Kidney (tissue), 22 donors: ENCODE measurements at places on chromosomes 16 and 17. TPM values are rescaled to one million over a fixed set of nuclear protein-coding genes. Genes with fewer than 3 reads are reported as not detected.
A peak's percentile ranks its signal among the peaks of the same experiment; 100 is the strongest.

GRCh38 chr16:51244887-51245657, 94.0 kb upstream of the SALL1 start:
- no peaks in the 10 kb centered on the region for H3K36me3 ChIP-seq
- no peak for DNase-seq
- H3K27me3 ChIP-seq = no peaks in the 10 kb centered on the region
- H3K4me3 ChIP-seq = no peak overlapping the region

DNA sequence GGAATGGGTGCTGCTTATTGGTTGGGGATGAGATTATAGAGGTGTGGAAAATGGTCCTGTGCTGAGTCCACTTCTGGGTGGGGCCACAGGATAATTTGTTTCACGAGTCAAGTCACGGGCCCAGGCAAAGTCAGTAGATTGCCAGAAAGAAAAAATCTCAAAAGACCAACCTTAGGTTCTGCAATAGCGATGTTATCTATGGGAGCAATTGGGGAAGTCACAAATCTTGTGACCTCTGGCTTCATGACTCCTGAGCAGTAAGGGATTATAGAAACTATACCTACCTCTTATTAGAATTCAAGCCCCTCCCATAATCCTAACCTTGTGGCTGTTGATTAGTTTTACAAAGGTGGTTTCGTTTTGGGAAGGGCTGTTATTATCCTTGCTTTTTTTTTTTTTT, 31.4 kb downstream of the WWP2 start:
- peaks cover 3% of the 10 kb centered on the region for H3K4me1 ChIP-seq
- H3K27ac ChIP-seq = no peak overlapping the region

- H3K36me3 ChIP-seq = no peaks in the 10 kb centered on the region
- H3K27ac ChIP-seq = peak overlapping the region; percentile 54
- H3K4me3 ChIP-seq = no peak overlapping the region
- DNase-seq = peak; percentile 65
- H3K4me1 ChIP-seq = peaks cover 6% of the 10 kb centered on the region
- no peaks in the 10 kb centered on the region for H3K27me3 ChIP-seq
Observed at GRCh38 chr16:48444574-48444973, 59.4 kb upstream of the SIAH1 start.

DNA sequence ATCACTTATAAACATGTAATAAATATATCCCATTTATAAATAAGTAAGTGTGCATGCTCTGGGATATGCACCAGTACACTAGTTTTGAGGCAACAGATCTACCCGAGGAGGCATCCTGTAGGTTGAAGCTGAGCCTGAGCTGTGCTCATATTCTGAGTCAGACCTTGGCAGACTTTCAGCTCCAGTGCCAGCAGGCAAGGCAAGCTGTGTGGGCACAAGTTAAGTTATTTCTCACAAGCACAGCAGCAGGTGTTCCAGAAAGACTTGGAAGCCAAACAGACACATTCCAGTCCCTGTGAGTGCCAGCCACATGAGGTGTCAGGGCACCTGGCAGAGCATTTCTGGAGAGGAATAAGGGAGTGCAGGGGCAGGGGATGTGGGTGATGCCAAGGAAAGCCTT, 1.3 kb upstream of the CLEC19A start:
- no peak overlapping the region for H3K4me3 ChIP-seq
- H3K4me1 ChIP-seq = no peaks in the 10 kb centered on the region
- H3K36me3 ChIP-seq = no peaks in the 10 kb centered on the region
- H3K27ac ChIP-seq = no peak overlapping the region
- no peak for DNase-seq

- H3K27me3 ChIP-seq = no peaks in the 10 kb centered on the region
- H3K27ac ChIP-seq = no peak overlapping the region
- H3K36me3 ChIP-seq = no peaks in the 10 kb centered on the region
- H3K4me1 ChIP-seq = no peaks in the 10 kb centered on the region
Observed at GRCh38 chr16:13148836-13149235, 247.4 kb downstream of the SHISA9 start.

GRCh38 chr17:2580151-2580550, 13.3 kb upstream of the PAFAH1B1 start:
- H3K27me3 ChIP-seq = no peaks in the 10 kb centered on the region
- DNase-seq = no peak
- H3K4me3 ChIP-seq = no peak overlapping the region
- H3K4me1 ChIP-seq = no peaks in the 10 kb centered on the region
- H3K27ac ChIP-seq = no peak overlapping the region
- no peaks in the 10 kb centered on the region for H3K36me3 ChIP-seq

CPHXL2 gene
- total RNA-seq = not detected

- H3K27ac ChIP-seq = no peak overlapping the region
- H3K36me3 ChIP-seq = no peaks in the 10 kb centered on the region
- no peak overlapping the region for H3K4me3 ChIP-seq
Observed at GRCh38 chr17:48453447-48453846, 23.4 kb upstream of the SKAP1 start.

SLC12A3 gene
- total RNA-seq = 5.4 TPM

DNA sequence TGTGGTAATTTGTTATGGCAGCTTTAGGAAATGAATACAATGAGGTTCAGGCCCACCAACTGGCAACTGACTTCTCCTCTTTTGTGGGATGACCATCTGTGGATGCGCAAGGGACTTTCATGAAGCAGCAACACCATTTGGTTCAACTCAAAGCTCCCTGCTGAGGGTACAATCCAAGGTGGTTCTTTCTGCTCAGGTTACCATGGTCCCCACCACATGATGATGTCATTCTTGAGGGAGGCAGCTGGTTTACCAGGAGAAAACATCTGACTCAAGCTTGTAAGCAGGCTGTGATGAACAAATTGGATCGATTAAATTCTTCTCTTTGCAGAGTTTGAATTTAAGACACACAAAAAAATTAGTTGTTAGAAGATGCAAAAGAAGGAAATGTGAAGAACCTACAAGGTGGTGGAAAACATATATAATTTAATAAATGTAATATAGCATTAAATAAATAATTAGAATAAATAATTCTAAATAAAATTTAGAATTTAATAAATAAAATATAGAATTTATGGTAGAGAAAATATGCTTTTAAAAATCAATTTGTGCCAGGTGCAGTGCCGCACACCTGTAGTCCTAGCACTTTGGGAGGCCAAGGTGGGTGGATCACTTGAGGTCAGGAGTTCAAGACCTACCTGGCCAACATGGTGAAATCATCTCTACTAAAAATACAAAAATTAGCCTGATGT, 67.6 kb upstream of the ANKFN1 start:
- no peak for DNase-seq
- no peaks in the 10 kb centered on the region for H3K36me3 ChIP-seq
- no peaks in the 10 kb centered on the region for H3K27me3 ChIP-seq
- no peak overlapping the region for H3K4me3 ChIP-seq

PRKCA gene
- 50.8 TPM for total RNA-seq

GRCh38 chr17:50056961-50057330, 1.0 kb downstream of the ITGA3 start:
- H3K27ac ChIP-seq = peak overlapping the region; percentile 91
- peak overlapping the region; percentile 81 for H3K4me3 ChIP-seq
- H3K36me3 ChIP-seq = no peaks in the 10 kb centered on the region
- no peaks in the 10 kb centered on the region for H3K27me3 ChIP-seq

ARMC5 gene
- total RNA-seq = 9.6 TPM

- no peaks in the 10 kb centered on the region for H3K27me3 ChIP-seq
- peak within 1 kb of the TSS; percentile 47 for H3K4me3 ChIP-seq
- peak within 1 kb of the TSS; percentile 82 for H3K27ac ChIP-seq
- DNase-seq = peak; percentile 28
- no peaks in the 10 kb centered on the region for H3K36me3 ChIP-seq
- H3K4me1 ChIP-seq = peaks cover 5% of the 10 kb centered on the region
Observed at GRCh38 chr16:66366433-66367299, at the start of gene CDH5. CDH5 (plus strand) TSS chr16:66366691; CDS start chr16:66379338, 12,647 bp downstream.

PERCC1 gene
- not detected for total RNA-seq

GRCh38 chr17:10233161-10233560, 34.8 kb upstream of the GAS7 start:
- H3K27me3 ChIP-seq = no peaks in the 10 kb centered on the region
- DNase-seq = no peak
- no peak overlapping the region for H3K4me3 ChIP-seq
- no peak overlapping the region for H3K27ac ChIP-seq
- no peaks in the 10 kb centered on the region for H3K36me3 ChIP-seq

MT1A gene
- 19.8 TPM for total RNA-seq

VTN gene
- total RNA-seq = 0.98 TPM

GRCh38 chr16:53029971-53030370, 22.7 kb downstream of the CHD9NB start:
- no peak overlapping the region for H3K4me3 ChIP-seq
- no peaks in the 10 kb centered on the region for H3K4me1 ChIP-seq
- DNase-seq = no peak

- H3K36me3 ChIP-seq = peaks cover 3% of the 10 kb centered on the region
- H3K27ac ChIP-seq = no peak overlapping the region
- no peaks in the 10 kb centered on the region for H3K4me1 ChIP-seq
- no peak overlapping the region for H3K4me3 ChIP-seq
Observed at GRCh38 chr16:11869353-11870228, 18.2 kb upstream of the RSL1D1 start.

DNA sequence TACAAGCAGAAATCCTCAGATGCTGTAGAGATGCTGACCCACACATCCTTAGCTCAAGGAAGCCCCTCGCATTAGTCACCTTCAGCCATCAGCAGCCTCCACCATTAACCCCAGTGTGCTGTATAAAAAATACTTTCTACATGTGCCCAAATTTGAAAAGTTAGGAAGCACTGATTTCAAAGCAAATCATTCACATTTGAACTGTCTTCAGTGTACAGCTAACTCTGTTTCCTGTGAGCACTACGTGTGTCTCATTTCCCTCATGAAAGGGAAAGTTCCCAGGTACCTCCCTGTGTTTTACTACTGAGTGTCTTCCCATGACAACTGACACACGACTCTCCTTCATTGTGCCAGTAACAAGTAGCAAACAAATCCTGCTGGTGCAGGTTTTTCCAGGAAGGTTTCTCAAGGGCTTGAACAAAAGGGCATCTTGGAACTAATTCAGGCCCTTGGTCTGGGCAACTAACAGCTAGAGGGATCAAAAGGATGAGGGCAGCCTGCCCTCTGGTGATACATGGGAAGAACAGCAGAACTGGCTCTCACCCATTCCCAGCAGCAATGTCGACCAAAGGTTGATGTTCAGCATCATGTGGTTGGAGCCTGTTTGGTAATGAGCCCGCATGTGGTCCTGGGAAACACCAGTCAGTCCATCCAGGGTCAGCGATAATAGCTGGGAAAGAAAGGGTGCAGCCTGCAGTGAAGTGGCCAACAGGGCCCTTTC, 4.0 kb downstream of the SLC35B1 start:
- H3K27ac ChIP-seq = no peak overlapping the region
- H3K36me3 ChIP-seq = peaks cover 38% of the 10 kb centered on the region
- no peak overlapping the region for H3K4me3 ChIP-seq

SPSB3 gene
- total RNA-seq = 57.7 TPM

DNA sequence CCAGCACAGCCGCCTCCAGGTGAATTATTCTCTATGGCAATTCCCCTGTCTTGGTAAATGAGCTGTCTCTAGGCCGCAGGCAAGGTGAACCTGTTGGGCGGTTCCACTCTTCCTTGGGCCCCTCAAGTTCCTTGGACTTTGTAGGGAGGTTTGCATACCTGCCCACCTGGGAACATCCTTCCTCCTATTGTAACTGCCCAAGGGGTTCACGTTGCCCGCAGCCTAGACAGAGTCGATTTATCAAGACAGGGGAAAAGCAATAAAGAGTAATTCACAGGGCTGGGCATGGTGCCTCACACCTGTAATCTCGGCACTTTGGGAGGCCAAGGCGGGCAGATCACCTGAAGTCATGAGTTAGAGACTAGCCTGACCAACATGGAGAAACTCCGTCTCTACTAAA, 122.5 kb downstream of the KCNJ18 start:
- no peak for DNase-seq
- no peaks in the 10 kb centered on the region for H3K27me3 ChIP-seq
- no peaks in the 10 kb centered on the region for H3K36me3 ChIP-seq
- no peaks in the 10 kb centered on the region for H3K4me1 ChIP-seq
- H3K4me3 ChIP-seq = no peak overlapping the region
- H3K27ac ChIP-seq = no peak overlapping the region

KIF1C gene
- total RNA-seq = 168 TPM

DNA sequence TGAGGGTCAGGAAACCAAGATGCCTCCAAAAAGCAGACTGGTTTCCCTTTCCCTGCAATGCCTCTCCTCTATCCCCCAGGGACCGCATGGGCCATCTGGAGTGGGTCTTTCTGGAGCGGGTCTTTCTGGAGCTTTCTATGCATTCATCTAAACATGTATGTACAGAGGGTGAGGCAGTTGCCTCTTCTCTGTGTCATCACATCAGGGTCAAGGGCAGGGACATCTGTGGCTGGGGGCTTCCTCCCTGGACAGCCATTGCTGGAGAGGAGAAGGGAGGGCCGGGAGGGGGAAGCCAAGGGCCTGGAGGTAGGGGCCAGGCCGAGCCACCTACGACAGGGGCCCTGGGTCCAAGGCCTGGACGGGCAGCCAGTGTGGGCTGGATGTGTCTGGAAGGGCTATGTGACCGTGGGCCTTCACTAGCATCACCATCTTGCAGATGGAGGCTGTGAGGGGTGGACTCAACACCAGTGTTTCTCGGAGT, 840 bp downstream of the ADCY7 start:
- no peak overlapping the region for H3K4me3 ChIP-seq
- no peak overlapping the region for H3K27ac ChIP-seq

TEX14 gene
- total RNA-seq = 0.22 TPM

DNA sequence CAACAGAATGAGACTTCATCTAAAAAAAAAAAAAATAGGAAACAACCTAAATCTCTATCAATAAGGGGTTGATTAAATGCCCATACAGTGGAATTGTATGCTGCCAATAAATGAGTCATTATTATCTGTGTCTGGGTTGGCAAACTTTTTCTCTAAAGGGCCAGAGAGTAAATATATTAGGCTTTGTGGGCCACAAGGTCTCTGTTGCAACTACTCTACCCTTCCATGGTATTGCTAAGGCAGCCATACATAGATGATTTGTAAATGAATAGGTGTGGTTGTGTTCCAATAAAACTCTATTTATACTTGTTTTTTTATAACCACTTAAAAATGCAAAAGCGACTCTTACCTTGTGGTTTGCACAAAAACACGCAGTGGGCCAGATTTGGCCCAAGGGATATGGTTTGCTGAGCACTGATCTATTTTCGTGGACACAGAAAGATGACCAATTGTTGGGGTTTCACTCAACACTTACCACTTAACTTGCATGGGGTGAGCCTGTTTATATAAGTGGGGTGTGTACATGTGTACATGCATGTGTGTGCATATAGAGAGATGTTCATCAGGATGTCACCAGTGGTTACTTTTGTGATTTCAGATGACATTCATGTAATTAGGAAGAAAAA, 12.4 kb upstream of the IL4R start:
- no peak for DNase-seq
- H3K4me1 ChIP-seq = no peaks in the 10 kb centered on the region
- H3K36me3 ChIP-seq = no peaks in the 10 kb centered on the region
- H3K27me3 ChIP-seq = no peaks in the 10 kb centered on the region

ADGRG3 gene
- 1.8 TPM for total RNA-seq

MGAT5B gene
- total RNA-seq = 2.3 TPM

POLR2C gene
- 58.9 TPM for total RNA-seq

- no peak overlapping the region for H3K4me3 ChIP-seq
- H3K27me3 ChIP-seq = no peaks in the 10 kb centered on the region
- H3K4me1 ChIP-seq = no peaks in the 10 kb centered on the region
- no peaks in the 10 kb centered on the region for H3K36me3 ChIP-seq
- peak; percentile 28 for DNase-seq
Observed at GRCh38 chr17:66957951-66958579, 6.4 kb upstream of the CACNG4 start.

GRCh38 chr17:57645950-57646665, 99.0 kb downstream of the CCDC182 start:
- DNase-seq = no peak
- no peak overlapping the region for H3K27ac ChIP-seq
- H3K27me3 ChIP-seq = no peaks in the 10 kb centered on the region
- peaks cover 4% of the 10 kb centered on the region for H3K36me3 ChIP-seq
- no peaks in the 10 kb centered on the region for H3K4me1 ChIP-seq
- no peak overlapping the region for H3K4me3 ChIP-seq
